Left ventricle myocardium inferior (tissue), 1 donor: ENCODE measurements at places on chromosomes 6 and 20. TPM values are rescaled to one million over a fixed set of nuclear protein-coding genes. Genes with fewer than 3 reads are reported as not detected.

The CEBPB gene
- total RNA-seq = 54.0 TPM

DNA sequence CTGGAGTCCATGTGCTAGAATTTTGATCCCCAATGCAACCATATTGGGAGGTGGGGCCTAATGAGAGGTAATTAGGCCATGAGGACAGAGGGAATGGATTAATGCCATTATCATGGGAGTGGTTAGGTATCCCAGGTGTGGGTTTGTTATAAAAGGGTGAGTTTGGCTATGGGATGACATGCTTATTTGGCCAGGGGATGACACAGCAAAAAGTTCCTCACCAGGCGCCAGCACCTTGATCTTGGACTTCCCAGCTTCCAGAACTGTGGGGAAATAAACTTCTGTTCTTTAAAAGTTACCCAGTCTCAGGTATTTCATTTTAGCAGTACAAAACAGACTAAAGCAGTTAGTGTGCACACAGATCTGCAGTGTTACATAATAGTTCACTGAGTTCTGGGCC lies 84.1 kb downstream of the ADGB start:
- no peak for DNase-seq

The TMEM170B gene
- 4.4 TPM for total RNA-seq

GRCh38 chr20:40718982-40719729 lies 30.1 kb upstream of the MAFB start:
- DNase-seq = no peak

- no peak for DNase-seq
Measured at GRCh38 chr6:76124018-76124417, 51.6 kb upstream of the IMPG1 start.

- DNase-seq = no peak
Measured at GRCh38 chr6:155493026-155493693, 37.5 kb upstream of the NOX3 start.

GRCh38 chr6:92777146-92777740 lies 642.1 kb downstream of the EPHA7 start:
- no peak for DNase-seq

DNA sequence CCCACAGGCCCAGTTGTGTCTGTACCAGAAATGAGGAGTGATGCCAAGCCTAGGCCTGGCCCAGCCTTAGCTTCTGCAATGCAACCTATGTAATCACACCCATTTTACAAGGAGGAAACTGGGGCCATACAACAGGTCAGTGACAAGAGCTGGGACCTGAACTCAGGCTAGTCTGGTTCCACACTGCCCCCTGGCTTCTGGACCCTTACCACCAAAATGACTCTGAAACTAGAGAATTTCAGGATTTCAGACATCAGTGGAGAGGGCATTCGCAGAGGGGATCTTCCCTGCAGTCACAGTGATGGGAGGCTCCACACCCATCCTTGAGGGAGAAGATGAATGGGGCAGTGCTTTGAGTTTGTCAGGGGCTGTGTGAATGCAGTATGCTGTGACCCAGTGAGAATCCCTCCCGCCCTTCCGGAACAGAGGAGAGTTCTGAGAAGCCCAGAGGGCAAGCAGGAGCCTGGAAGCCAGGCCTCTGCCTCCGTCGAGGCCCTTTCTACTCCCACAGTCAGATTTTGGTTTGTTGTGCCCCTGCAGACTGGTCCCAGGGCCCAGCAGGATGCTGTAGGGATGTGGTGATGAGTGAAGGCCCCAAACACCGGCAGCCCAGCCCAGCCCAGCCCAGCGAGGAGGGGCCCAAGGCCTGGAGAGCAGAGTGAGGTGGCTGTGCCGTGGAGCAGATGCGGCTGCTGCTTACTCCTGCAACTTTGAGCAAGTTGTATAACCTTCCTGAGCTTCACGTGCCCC lies 48.1 kb upstream of the MYL9 start:
- DNase-seq = no peak

The EYA2 gene
- total RNA-seq = 0.63 TPM

The PLN gene
- total RNA-seq = 2,329 TPM

The SAMD10 gene
- 5.6 TPM for total RNA-seq

GRCh38 chr6:48750861-48751260 lies 639.9 kb upstream of the PTCHD4 start:
- DNase-seq = no peak

The PPP1R3G gene
- 11.1 TPM for total RNA-seq

DNA sequence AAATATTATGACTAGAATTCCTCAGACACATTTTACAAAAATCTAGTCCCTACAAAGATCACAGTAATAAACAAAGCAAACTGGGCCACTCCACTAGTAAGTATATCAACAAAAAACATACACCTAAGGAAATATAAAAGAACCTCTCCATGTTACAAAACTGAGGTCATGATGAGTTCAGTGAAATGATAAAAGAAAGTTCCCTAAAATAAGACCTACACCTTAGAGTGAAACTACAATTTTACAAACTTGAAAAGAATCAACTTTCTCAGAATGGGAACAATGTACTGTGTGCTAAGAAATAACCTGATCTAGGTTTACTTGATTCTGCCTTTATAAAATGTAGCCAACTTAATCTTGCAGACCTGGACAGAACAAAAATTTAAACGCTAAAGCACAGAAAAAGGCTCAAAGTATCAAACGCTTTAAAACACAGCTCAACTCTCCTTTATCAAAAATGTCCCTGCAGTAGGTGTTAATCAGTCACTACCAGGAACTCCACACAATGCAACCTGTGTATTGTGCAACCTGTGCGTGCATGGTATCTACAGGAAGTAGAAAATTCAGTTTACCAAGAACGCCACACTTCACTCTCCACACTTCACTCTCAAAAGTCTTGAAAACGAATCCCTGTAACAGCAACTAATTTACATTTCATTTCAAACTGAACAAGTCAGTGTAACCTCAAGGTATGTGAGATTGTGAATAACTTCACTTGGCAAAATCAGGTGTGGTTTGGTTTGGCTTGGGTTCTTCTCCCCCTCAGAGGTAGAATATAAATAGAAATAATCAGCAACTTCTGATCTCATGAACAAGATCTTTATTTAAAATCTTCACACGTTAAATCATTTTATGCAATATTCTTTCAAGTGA lies 1.8 kb downstream of the RALGAPA2 start:
- DNase-seq = no peak

- DNase-seq = no peak
Measured at GRCh38 chr6:36904114-36904513, 18.4 kb downstream of the C6orf89 start.

GRCh38 chr6:166275714-166276166 lies 32.5 kb downstream of the PRR18 start:
- DNase-seq = peak; percentile 69

GRCh38 chr6:131838051-131838450 lies 30.2 kb downstream of the ENPP1 start:
- no peak for DNase-seq

DNA sequence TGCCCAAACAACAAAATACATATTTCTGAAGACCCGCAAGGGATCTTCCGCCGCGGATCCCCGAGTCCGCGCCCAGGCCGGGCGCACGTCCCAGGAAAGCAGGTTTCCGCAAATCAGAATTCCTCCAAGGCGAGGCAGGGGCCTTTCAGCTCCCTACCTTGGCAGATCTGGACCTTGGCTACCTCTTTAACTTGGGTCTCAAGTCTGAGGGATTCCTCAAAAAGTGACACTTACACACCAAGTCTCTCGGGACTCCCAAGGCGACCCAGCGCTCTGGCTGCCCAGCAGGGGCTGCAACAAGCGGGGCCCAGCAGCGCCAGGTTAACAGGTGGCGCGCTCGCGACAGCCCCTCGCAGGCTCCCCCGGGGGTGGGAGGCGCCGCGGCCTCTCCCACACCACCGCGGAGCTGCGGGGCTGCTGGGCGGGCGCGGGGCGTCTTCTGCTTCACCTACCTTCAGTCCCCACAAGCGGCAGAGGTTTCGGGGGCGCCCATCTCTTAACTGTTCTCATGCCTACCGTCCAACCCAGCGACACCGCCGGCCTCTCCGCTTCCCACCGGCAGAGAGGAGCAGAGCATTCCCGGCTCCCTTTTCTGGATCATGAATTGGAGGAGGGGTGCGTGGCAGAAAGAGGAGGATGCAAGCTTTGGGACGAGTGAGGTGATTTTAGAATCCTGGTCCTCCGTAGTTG lies 414 bp downstream of the SIM1 start:
- DNase-seq = no peak

The SLC22A7 gene
- total RNA-seq = not detected

- DNase-seq = no peak
Measured at GRCh38 chr6:165689699-165690098, 26.7 kb upstream of the PDE10A start.

DNA sequence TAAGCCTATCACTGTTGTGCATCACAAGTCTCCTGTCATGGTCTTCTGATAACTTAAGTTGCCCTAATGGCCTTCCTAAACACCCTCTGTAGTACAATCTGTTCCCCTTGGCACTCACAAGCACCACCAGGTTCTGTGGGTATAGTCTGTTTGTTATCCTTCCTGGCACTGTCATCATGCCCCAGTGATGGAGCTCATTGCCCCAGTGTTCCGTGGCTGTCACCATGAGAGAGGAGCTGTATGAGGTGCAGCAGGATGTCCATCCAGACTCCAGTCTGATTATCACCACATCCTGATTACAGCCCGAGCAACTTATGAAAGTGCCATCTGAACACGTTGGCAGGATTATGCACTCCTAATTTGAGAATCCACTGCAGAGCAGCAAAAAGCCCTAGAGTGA lies 380.1 kb downstream of the FRK start:
- DNase-seq = no peak

DNA sequence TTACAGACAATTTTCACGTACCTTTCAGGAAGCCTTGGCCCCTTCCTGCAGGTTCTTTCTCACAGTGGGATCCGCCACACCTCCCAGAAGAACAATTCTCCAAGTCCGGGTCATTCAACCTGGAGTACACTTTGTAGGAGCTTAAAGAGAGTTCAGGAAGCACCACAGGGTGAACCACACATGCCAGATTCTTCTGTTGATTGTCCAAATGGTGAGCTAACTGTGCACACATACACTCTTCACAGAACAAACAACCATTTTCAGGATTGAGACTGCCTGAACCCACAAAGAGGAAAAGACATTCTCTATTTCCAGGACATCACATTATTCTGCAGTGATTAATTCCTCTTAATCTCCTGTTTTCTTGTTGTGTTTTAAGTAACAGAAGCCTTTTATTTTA lies 51.0 kb downstream of the SCGN start:
- DNase-seq = no peak

The FNDC1 gene
- total RNA-seq = 1.8 TPM

The ZBTB46 gene
- total RNA-seq = 13.6 TPM

DNA sequence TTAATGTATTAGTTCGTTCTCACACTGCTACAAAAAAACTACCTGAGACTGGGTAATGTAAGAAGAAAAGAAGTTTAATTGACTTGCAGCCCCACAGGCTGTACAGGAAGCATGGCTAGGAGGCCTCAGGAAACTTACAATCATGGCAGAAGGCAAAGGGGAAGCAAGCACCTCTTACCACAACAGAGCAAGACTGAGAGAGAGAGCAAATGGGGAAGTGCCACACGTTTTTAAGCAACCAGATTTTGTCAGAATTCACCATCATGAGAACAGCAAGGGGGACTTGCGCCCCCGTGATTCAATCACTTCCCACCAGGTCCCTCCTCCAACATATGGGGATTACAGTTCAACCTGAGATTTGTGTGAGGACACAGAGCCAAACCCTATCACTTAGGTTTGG lies 70.8 kb upstream of the SRSF6 start:
- DNase-seq = no peak

DNA sequence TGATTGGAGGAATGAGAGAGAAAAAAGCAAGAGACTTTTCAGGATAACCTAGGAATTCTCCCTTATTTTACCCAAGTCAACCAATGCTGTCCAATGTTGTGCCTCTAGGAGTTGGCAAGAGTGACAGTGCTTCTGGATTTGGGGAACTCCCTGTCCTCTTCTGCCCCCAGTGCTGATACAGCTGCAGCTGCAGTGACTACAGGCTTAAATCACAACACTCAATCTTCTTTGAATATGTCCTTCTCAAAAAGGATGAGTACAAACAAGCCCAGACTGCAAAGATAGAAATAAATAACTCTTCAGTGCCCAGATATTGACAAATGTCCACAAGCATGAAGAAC lies 141.0 kb upstream of the COL21A1 start:
- DNase-seq = no peak

DNA sequence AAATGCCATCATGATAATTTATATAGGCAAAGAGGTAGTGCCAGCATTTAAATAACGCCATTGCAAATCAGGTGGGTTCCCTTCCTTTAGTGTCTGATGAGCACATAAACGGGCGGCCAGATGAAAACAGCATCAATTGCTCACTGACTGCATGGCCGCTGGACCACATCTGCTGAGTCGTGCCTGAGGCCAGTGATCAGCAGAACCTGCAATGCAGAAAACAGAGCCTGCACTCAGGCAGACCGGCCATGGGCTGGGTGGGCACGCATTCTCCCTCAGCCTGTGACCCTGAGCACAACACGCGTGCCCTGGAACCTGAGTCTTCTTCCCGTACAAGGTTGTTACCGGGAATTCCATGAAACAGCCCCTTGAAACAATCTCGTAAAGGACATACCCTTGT lies 144.0 kb upstream of the THBS2 start:
- no peak for DNase-seq

GRCh38 chr6:36227379-36228228 lies 31.1 kb downstream of the BRPF3 start:
- no peak for DNase-seq
